ENCODE measurements at places on chromosomes 6 and 20.

DNA sequence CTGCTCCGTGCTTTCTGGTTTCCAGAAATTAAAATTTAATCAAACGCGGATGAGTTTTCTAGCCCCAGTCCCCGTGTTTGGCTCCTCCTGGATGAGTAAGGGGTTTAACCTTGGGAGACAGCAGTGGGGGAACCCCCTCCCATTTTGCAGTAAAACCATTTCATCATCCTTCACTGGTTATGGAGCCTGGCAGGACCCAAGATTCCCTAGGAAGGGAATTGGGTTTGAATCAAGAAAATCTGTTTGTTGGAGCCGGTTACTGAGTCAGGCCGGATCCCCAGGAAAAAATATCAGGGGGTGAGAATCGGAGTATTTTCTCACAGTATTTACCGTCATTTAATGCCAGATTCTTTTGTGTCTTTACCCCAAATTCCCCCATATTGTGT is 754 bp downstream of the YWHAB start:
- DNase-seq = no peak

GRCh38 chr20:37989601-37990295 is 43.5 kb downstream of the TTI1 start:
- no peak for DNase-seq

DNA sequence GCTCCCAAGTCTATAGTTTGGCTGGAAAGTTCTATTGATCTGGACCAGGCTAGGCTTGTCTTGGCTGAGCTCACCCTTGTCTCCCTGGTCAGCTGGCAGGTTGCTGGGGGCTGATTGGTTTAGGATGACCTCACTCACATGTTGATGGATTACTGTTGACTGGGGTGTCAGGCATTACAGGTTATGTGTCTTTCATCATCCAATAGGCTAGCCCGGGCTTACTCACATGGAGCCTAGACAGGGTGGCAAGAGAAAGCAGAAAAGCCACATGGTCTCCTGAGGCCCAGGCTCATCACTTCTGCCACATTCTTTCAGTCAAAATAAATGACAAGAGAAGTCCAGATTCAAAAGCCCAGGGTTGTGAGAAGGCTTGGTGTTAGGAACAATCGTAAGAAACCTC is 103.5 kb downstream of the BFSP1 start:
- no peak for DNase-seq

DNA sequence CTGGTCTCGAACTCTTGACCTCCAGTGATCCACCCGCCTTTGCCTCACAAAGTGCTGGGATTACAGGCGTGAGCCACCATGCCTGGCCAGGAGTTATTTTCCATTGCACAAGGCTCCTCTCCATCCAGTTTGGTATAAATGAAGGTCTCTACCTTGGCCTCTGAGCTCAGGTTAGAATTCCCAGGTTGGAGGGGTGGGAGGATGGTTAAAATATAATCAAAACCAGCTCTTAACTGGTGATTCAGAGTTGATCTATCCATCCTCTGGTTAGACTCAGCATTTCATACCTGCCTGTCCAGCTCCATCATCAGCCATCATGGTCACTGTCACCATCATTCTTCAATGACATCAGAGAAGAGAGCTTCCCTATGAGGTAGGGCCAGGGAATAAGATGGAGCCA is 2.6 kb upstream of the SLC22A7 start:
- no peak for DNase-seq

DNA sequence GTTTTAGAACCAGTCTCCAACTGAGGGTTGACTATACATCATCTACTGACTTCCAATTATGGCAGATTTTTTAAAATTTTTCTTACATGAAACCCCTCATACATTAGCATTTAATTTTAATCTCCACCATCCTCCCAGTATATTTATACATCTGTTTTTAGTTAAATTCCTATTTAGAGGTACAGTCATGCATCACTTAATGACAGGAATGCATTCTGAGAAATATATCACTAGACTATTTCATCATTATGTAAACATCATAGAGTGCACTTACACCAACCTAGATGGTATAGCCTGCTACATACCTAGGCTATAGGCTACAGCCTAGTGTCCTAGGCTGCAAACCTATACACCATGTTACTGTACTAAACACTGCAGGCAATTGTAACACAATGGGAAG is 316.7 kb upstream of the MARCKS start:
- DNase-seq = no peak

DNA sequence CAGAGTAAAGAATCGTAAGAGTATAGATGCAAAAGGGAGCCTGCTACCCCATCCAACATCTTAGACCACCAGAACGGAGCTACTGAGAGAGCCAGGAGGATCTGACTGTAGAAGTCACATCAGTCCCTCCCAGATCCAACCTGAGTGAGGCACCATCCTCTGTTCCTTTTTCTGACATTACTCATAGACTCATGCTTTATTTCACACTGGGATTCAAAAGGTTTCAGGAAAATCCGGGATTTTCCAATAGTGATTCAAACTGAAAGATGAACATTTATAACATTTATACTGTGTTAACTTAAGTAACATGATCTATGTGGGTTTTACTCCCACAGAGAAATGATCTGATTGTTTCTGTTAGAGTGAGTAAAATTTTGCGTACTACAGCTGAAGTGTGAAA is 868.6 kb upstream of the GJE1 start:
- DNase-seq = no peak

GRCh38 chr20:52768694-52769093 is 203.5 kb upstream of the TSHZ2 start:
- no peak for DNase-seq

Measured in CD4-positive, alpha-beta T cell treated with Interleukin-10 for 1 hour (primary cell).